ENCODE measurements at places on chromosomes 13 and 19.

DNA sequence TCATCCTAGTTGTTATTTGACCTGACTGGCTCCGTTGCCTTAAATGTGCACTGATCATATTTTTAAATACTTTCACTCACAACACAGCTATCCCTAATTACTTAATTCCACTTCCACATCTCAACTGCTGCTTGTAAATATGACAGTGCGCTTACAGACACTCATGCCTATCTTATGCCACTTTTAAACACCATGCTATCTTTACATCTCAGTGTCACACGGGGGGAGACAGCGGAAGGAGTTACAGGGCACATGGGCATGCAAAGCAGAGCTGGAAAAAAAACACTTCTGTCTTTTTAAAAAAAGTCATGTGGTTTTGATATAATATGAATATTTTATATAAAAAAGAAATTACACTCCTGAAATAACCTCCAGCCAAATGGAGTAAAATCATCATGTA is 44.1 kb downstream of the SMAD9 start:
- no peak for DNase-seq

- DNase-seq, result no peak
These were observed 194.9 kb downstream of the LACC1 start for GRCh38 chr13:44074611-44075010.

- no peak for DNase-seq
These were observed 1008.1 kb upstream of the SLC10A2 start for GRCh38 chr13:104074326-104074725.

- DNase-seq, result peak; percentile 53
These were observed 38.6 kb downstream of the ELL start for GRCh38 chr19:18483119-18483890.

- DNase-seq, result no peak
These were observed 152.2 kb upstream of the RFC3 start for GRCh38 chr13:33665626-33666175.

GRCh38 chr19:4742723-4743646 is 19.3 kb upstream of the DPP9 start:
- DNase-seq, result no peak

GRCh38 chr19:50570997-50571396 is 2.8 kb upstream of the LRRC4B start:
- no peak for DNase-seq

- no peak for DNase-seq
These were observed 7.7 kb downstream of the ZNF614 start for GRCh38 chr19:52020506-52020905.

DNA sequence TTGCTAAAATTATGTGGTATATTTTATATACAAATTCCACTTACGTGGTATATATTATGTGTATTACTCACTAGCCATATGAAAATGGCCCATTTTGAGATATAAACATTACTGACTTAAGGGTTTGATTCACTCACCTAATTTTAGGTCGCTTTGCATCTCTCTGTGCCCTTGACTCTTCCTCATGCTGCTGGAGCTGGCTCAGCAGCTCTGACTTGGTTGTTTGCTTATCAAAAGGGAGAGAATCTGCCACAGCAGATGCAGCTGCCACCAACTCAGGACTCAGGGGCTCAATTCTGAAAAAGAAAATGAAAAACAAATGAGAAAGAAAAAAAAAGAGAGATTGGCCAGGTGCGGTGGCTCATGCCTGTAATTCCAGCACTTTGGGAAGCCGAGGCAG is 12.2 kb downstream of the MRPS31 start:
- DNase-seq, result no peak

- DNase-seq, result peak; percentile 73
These were observed at the start of gene LIG4 for GRCh38 chr13:108215436-108215835. Gene LIG4 (minus strand): TSS chr13:108215536. CDS start chr13:108211268, 4,268 bp downstream.

DNA sequence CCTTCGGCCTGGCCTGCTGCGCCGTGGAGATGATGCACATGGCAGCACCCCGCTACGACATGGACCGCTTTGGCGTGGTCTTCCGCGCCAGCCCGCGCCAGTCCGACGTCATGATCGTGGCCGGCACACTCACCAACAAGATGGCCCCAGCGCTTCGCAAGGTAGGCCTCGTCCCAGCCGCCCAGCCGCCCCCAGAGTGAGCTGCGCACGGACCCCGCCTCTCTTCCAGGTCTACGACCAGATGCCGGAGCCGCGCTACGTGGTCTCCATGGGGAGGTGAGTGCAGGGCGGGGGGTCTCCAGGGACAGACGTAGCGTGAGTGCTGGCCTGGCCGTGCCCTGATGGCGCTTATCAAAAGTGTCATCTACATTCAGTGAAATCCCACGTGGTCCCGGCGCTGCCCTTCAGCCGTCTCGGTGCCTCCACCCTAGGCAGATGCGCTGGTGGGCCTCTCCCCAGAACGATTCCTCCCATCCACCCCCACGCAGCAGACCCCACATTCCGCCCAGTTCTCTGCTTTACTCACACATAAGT is 7.2 kb downstream of the NDUFS7 start:
- DNase-seq, result no peak
